WERI-Rb-1 (cell line): ENCODE measurements at places on chromosomes 13 and 19.

DNA sequence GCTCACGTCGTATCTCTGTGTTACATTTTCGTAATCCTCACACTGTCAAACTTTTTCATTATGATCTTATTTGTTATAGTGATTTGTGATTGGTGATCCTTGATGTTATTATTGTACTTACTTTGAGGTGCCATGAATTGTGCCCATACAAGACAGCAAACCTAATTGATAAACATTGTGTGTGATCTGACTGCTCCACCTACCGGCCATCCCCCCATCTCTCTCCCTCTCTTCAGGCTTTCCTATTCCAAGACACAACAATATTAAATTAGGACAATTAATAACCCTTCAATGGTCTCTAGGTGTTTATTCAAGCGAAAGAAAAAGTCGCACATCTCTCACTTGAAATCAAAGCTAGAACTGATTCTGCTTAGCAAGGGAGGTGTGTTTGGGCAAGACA is 349.3 kb downstream of the RBM26 start:
- no peak for DNase-seq

DNA sequence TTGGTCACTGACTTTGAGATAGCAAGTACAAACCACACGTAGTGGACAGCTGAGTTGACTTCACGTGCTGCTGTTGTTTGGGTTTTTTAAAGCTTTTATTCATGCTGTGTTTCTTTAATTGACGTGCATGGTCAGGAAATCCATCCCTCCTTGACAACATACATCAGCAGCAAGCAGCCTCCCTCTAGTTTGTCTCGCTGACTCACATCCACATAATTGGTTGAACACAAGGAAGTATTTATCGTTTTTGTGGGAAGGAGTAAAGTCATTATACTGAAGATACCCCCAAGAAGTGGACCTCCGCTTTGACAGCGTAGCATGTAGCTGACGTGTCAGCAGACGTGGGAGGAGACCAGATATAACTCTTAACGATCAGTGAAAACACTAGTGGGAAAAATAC is 355.8 kb downstream of the MYO16 start:
- no peak for DNase-seq

DNA sequence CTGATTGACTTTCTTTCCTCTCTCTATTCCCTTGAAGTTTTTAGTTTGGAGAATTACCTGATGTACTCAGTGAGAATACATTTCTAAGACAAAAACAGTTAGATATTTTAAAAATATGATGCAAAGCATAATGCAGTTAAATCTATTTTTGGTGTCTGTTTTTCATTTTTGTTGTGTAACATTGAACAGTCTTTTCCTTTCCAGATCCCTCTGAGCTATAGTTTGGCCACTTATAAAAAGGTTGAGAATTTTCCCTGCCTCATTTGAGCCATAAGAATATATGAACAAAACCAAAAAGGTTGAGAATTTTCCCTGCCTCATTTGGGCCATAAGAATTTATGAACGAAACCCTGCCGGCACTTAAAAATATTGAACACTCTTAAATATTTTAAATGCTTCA is 57.0 kb upstream of the IPO5 start:
- DNase-seq = no peak

- no peak for DNase-seq
Observed at GRCh38 chr19:49503582-49503962, 7.3 kb downstream of the RPS11 start.

DNA sequence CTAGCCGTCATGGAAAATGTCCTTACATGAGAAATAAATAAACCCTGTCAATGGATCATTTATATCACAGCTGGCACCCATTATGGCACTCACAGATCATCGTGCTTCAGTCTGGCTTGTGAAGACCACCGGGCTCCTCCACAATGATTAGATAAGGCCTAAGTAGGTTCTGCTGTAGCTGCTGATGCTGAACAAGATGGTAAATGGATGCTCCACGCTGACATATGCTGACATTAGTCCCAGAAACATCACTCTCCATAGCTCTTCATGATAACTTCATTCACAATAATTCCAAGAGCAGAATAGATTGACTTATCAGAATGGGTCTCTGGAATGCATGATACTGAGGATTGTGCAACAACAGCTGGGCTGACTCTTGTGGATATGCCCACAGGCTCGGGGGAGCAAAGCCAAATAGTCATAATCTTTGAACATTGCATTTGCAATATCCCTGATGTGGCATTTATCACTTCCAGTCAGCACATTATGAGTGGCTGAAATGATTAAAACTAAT is 63.8 kb upstream of the RXFP2 start:
- no peak for DNase-seq

GRCh38 chr19:33300009-33300893 is 2.1 kb downstream of the CEBPA start:
- DNase-seq = no peak

- no peak for DNase-seq
Observed at GRCh38 chr13:44155422-44156293, 218.0 kb upstream of the SERP2 start.

DNA sequence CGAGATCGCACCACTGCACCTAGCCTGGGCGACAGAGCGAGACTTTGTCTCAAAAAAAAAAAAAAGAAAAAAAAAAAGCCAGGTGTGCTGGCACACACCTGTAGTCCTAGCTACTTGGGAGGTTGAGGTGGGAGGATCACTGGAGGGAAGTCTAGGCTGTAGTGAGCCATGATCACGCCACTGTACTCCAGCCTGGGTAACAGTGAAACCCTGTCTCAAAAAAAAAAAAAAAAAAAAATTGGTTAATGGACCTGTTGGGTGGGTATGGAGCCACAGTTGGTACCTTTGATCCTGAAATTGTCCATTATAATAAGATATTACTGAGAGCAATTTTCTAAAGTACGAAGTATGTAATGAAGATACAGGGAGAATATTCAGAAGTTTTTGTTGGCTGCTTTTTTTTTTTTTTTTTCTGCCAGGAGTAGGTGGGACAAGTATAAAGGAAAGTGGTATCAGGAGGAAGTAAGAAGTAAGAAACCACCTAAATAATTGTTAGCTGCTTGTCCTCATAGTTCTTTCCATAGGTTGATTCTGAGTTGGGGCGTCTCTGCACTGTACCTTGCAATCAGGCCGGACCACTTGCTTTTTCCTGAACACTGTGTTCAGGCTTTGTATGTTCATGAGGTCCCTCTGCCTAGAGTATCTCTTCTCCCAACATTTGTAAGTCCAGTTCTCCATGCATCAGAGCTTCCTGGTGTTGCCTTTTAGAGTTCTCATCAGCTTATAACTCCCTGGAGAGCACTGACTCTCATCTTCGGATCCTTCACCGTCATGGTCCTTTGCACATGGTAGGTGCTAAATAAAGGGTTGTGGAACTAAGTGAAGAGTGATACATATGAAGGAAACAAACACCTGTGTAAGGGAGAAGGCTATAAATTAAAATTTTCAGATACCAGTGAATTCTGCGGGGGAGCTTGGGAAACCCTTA is 31.7 kb downstream of the ARHGAP35 start:
- no peak for DNase-seq

- no peak for DNase-seq
Observed at GRCh38 chr19:8127311-8127710, 22.1 kb downstream of the FBN3 start.

GRCh38 chr13:112781881-112782361 is 92.1 kb downstream of the ATP11A start:
- no peak for DNase-seq

GRCh38 chr13:66751691-66752090 is 478.4 kb downstream of the PCDH9 start:
- DNase-seq = no peak

GRCh38 chr13:112873851-112874750 is 94.9 kb upstream of the MCF2L start:
- DNase-seq = peak; percentile 93

GRCh38 chr19:58279042-58279924 is 528 bp downstream of the ZNF8 start:
- peak; percentile 87 for DNase-seq

DNA sequence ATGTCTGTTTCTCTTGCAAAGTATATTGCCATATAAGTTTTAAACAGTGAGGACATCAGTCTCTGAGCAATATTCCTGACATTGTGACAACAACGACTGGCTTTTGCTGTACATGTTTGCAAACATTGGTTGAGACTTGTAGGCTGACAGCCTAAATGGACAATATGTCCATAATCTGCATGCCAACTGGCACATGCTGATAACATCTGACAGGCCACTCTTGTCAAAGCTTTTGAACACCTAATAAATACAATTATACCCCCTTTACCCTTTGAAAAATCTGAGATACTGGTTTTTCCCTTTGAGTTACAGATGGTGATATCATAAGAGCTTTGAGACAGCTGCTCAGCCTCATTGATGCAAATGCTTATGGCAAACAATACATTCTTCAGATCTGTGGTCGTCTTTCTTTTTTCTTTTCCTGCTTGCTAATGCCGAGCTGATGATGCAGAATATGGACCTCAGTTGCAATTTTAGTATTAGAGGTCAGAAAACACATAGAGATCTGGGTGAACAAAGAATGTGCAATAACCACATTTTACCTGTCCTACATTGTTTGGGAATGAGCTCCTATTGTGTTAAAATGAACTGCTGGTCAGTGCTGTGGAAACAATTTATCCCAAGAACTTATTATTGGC is 114.9 kb downstream of the RFC3 start:
- DNase-seq = no peak

DNA sequence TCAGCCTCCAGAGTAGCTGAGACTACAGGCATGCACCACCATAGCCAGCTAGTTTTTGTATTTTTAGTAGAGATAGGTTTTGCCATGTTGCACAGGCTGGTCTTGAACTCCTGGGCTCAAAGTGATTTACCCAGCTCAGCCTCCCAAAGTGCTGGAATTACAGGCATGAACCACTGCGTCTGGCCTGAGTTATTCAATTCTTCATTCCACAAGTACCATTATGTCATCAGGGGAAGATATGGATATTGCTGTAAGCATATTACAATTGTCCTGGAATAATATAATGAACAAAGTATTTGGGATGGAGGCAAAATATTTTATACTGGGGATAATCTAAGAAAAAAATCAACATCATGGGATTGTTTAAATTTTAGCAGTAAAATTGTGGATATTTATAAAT is 646.0 kb upstream of the SLITRK6 start:
- no peak for DNase-seq

DNA sequence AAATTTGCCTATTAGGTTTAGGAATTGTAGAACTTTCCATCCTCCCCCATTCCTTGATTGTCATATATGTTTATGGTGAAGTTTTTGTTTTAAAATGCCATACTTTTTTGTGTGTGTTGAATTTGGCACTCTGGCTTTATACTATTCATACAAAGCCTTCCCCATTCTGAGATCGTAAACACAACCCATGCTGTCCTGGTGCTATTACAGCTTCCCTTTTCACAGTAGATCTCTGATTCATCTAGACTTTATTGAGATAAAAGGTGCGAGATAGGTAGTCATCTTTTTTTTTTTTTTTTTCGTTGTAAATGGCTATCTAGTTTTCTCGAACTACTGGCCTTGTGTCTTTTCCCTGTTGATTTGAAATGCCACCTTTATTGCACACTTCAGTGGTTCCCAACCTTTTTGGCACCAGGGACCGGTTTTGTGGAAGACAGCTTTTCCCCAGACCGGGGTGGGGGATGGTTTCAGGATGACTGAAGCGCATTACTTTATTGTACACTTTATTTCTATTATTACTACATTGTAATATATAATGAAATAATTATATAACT is 94.6 kb downstream of the LRCH1 start:
- DNase-seq = no peak

DNA sequence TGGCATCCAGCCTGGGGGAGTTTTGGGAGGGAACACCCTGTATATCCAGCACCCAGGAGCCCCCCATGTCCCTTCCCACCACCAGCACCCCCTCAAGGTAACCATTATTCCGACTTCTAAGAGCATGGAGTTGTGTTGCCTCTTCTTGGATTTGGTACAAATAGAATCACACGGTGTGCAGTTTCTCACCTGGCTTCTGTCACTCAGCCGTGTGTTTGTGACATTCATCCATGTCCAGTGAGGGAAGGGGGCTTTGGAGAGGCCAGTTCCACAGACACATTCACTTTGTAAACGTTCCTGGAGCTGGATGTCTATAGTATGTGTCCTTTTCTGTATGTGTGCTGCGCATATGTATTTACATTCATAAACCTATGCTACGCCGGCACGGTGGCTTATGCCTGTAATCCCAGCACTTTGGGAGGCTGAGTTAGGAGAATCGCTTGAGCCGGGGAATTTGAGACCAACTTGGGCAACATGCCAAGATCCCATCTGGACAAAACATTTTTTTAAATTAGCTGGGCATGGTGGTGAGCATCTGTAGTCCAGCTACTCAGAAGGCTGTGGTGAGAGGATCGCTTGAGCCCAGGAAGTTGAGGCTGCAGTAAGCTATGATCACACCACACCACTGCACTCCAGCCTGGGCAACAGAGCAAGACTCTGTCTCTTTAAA is 36.6 kb downstream of the MYH14 start:
- no peak for DNase-seq

GRCh38 chr13:33090755-33091414 is 74.7 kb downstream of the KL start:
- DNase-seq = no peak

DNA sequence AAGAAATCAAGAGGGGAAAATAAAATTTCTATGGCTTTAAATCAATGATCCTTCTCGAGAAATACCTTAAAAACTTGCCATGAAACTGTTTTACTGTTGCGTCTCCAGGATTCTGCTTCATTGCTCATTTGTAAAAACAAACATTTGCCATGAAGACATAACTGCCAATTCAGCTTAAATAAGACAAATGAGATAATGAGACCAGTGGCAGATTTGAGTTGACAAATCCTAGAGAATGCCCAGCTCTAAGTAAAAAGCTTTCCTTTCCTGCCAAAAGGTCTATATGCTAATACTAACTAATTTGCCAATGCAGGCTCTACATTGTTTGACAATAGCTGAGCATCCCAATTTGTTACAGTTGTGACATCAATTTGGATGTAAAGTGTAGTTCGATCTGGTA is 400.5 kb upstream of the PCDH9 start:
- no peak for DNase-seq

DNA sequence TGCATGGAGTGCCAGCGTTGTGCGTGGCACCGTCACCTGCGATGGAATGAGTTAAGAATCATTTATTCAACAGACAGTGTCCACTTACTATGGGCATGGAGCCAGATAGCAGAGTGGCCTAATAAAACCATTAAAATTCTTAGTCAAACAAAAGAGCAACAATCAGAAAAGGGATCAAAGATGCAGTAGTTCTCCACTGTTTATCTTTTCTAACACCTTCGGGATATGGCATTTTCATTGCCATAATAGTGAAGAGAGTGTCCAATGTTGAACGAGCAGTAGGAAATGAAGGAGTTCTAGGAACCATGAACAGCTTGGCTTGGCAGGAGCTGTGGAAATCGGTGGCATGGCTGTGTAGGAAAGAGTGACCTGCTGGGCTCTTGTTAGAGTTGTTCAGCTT is 2.0 kb downstream of the TNFSF11 start:
- DNase-seq = no peak

GRCh38 chr13:51101636-51102235 is 9.3 kb downstream of the C13orf42 start:
- no peak for DNase-seq

DNA sequence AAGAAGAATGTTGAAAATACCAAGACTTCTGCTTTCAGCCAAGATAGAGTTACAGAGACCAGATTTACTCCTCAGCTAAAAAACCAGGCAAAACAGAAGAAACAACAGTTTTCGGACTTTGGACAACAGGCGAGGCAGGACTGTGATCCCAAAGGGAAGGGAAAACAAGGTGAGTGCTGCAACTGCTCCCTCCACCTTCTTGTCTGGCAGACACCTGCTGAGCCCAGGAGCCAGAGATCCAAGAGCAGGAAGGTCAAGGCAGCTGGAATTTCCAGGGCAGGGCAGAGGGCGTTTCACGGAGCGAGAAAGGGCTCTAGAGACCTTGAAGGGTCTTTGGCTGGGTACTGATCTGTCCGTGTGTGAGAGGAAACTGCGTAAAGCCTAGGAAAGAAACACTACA is 32.9 kb upstream of the SLC7A9 start:
- no peak for DNase-seq

GRCh38 chr19:45172173-45172572 is 5.9 kb downstream of the TRAPPC6A start:
- DNase-seq = no peak
